ENCODE measurements at places on chromosomes 2 and 18.

GRCh38 chr2:19238440-19239060 is 119.9 kb downstream of the OSR1 start:
- no peak for DNase-seq

GRCh38 chr18:25077038-25077943 is 274.7 kb downstream of the ZNF521 start:
- DNase-seq = no peak

- no peak for DNase-seq
These were observed 128.6 kb upstream of the WDR75 start for GRCh38 chr2:189312643-189313042.

- no peak for DNase-seq
These were observed 433.5 kb upstream of the LRATD1 start for GRCh38 chr2:14199040-14199439.

DNA sequence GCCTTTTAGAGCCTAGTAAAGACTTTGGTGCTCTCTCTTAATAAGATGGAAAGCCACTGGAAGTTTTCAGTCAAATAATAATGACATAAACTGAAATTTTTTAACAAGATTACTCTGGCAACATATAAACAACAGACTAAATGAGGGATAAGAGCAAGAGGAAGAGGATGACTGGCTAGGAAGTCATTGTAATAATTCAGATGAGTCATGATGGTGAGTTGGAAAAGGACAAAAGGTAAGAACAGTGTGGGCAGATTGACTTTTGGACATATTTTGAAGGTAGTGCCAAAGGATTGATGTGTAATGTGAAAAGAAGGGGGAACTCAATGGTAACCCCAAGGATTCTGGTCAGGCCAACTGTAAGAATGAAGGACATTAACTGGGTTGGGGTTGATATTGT is 310.3 kb downstream of the NOL4 start:
- no peak for DNase-seq

DNA sequence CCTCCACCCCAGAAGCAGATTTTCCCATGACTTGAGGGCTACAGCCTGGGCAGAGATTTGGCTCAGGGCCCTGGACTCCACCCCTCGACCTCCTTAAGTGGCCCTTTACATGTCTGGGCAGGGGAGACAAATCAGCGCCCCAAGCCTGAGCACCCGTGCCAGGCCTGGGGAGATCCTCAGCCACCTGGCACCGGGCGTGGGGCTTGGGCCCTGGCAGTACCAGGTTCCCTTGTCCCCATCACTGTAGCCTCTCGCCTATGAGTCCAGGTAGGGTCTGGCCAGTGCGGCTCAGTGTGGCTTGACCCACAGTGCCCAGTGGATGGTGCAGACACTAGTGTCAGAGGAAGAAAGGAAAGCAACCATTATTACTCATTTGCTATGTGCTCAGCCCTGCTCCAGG is 22.0 kb upstream of the DNMT3A start:
- DNase-seq = peak; percentile 82

- DNase-seq = no peak
These were observed 10.4 kb downstream of the IL1RN start for GRCh38 chr2:113137827-113138226.

- no peak for DNase-seq
These were observed 737.5 kb downstream of the SATB2 start for GRCh38 chr2:198720266-198720665.

DNA sequence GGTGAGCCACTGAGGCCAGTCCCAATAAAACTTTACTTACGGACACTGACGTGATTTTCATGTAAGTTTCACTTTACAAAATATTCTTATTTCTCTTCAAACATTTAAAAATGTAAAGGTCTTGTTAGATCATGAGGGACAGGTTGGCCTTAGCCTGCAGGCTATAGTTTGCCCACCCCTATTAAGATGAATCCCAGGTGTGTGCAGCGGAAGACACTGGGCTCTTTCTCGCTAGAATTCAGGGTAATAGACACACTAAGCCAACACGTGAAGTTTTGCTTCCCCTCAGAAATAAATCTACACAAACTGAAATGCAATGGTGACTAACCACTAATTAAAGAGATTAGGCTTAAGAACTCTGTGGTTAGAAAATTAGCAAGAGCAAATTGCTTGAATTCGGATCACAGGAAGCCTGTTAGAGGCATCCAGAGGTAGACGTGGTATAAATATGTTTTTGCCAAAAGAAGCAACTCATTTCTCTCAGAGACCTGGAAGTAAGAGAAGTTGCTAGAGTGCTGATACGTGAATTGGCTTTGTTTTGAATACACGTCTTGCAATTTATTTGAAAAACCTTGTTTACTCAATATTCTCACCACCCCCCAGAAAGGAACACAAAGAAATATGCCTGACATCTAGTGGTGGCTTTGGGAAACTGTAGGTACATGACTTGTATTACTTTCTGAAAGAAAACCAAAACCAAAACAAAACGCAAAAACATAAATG is 151.6 kb downstream of the DTNB start:
- peak; percentile 85 for DNase-seq

DNA sequence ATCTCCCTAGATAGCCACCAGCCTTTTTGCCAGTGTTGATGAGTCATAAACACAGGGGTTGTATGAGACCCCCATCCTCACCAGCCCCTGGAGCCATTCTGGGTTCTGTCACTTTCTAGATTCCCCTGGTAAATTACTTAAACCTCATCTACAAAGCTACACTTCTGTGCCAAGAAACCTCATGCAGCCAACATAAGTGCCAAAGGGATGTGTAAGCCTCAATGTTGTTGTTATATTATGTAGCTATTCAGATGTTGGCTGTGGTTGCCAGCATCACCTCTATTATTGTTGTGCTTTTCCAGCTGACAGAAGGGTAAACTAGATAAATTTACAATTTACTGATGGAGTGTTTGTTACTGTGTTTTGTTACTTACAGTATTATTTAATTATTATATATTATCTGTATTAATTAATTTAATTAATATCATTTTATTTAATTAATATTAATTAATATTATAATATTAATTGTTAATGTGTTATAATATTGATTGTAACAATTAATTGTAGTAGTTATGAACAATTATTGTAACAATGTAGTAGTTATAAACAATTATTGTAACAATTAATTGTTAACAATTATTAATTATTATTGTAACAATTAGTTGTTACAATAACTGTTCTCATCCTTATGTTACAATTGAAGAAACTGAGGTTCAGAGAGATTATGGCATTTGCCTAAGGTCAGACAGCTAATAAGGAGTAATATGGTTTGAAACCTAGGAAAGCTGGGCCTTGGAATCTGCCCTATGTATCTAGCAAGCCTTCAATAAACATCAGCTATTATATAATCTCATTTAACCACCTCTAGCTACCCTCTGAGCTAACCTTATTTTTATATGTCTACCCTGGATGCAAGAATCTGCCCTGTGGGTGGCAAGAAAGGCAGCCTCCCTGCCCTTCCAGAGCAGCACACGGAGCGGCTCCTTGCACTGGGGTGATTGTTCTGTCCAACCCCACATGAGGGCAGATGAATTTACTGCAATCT is 36.1 kb downstream of the PSTPIP2 start:
- no peak for DNase-seq

DNA sequence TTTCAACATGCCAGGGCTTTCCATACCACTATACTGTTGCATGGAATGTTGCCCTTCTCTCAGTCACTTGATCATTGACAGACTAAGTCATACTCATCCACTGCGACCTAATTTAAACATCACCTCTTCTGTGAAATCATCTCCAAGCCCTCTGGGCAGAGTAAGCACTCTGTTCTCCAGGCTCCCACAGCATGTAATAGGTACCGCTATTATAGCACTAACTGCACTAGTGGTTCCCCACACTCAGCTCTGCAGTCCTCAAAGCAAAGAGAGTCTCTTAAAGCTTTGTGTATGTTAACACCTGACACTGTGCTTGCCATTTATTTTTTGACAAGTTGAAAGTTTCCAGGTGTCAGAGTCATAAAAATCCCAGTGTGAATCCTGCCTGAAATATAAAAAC is 947.2 kb downstream of the ERBB4 start:
- DNase-seq = no peak

DNA sequence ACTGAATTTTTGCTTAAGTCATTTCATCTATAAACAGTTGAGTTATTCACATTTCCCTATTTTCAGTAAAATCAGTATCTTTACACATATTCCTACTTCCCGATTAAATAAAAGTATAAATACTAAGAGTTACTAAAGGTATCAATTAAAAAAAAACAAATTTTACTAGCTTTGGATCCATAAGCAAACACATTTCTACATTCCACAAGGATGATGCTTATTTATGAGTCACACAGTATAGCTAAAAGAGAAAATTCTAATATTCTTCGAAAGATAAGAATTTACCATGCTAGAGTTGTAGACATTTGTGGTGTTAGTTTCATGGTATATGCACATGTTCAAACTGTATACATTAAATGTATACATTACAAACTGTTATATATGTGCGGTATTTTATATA is 23.7 kb downstream of the PGAP1 start:
- no peak for DNase-seq

GRCh38 chr18:55858661-55859515 is 270.9 kb upstream of the TCF4 start:
- DNase-seq = no peak

DNA sequence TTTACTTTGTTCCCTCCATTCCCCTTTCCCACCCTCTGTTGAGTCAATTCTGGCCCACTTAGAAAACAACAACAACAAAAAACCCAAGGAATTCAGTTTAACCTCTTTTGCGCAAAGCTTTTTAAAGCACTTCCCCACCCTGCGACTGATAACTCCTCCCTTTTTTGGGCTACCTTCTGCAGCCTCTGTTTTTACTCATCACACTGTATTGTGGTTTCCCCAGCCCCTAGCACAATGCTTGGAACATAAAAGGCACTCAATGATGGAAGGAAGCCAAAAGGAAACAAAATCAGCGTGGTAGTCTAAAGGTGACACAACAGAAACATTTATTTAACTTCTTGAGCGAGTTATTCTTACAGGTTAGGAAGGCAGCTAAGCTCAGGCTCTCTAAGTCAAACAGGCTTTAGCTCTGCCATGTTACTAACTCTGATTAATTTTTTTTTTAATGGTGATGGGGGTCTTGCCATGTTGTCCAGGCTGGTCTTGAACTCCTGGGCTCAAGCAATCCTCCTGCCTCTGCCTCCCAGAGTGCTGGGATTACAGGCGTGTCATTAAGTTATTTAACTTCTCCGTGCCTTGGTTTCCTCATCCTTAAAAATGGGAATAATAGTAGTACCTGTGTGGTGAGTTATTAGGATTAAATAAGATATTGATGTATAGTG is 1.3 kb downstream of the CEP68 start:
- peak; percentile 88 for DNase-seq

GRCh38 chr18:54161267-54161666 is 63.2 kb downstream of the MBD2 start:
- DNase-seq = no peak

DNA sequence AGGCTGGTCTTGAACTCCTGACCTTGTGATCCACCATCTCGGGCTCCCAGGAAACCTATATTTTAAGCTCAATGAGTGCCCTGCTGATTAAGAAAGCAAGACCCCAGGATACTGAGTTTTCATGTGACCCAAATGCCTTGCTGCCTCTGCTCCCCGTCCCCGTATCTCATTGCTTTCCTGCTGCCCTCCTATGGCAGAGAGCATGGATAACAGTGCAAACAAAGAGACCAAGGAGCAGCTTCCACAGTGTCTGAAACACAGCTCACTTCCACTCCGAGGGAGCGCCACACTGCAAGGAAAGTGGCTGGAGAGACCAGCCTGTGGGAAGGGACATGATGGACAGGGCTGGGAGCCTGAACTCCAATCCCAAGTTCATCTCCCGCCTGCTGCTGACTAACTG is 246.8 kb downstream of the TMEM182 start:
- no peak for DNase-seq

DNA sequence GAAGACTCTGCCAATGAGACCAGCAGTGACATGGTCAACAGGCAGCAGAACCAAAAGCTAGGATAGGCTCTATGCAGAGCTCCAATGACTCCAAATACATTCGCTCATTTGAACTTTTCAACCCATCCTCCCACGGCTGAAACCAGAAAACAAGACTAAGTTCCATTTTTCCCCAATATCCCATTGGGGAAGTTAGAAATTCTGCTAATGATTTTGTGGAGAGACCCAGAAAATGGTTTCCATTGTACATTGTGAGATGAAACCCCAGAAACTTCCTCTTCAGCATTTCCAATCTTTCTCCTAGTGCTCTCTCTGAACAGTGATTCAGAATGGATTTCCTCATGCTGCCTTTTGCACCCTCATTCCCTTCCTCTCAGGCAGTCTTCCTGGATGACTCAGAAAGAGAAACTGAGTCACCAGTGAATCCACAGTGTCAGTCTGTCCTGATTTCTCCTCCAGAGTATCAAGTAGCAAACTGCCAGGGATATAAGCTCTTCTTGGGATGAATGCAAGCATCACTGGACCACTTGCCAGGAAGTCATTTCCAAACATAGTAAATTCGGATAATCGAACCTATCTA is 467.7 kb upstream of the ID2 start:
- DNase-seq = no peak

GRCh38 chr2:178397002-178397605 is 53.9 kb downstream of the PRKRA start:
- peak; percentile 8 for DNase-seq

DNA sequence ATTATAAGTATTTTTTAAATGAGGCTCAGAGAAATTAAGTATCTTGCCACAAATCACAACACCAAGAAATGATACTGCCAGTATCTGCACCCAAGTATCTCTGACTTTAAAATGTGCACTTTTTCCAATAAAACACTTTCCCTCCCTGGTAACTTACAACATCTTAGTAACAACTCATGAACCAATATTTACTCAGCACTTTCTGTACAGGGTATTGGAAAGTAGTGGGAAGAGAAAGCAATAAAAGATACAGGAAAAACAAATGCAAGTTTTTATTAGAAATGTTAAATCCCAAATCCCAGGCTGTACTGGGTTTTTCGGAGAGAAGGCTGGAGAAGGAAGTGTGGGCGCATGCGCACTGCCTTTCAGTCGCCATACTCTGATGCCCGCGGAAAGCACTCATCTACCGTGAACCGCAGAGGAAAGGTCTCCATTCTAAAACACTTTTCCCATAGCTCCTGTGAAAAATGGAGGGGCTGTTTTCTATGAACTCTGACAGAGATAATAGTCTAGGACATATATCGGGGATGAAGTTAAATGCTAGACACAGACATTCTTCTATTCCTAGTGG is 52.1 kb downstream of the L3MBTL4 start:
- DNase-seq = no peak

DNA sequence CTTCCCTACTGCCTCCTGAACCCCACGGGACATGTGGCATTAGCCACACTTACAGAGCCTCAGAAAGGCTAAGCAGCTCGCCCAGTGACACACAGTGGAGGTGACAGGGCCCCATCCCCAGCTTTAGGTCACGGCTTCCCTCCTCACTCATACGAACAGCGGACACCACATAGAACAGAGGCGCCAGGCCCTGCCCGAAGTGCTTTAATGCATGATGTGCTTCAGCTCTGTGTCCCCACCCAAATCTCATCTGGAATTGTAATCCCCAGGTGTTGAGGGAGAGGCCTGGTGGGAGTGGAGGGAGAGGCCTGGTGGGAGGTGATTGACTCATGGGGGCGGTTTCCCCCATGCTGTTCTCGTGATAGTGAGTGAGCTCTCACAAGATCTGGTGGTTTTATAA is 135.3 kb downstream of the PTGR3 start:
- no peak for DNase-seq

- DNase-seq = no peak
These were observed 8.2 kb downstream of the FBXO15 start for GRCh38 chr18:74139411-74139810.

GRCh38 chr2:19607931-19608771 is 249.7 kb upstream of the OSR1 start:
- DNase-seq = no peak

- DNase-seq = no peak
These were observed 15.9 kb upstream of the CHAC2 start for GRCh38 chr2:53751728-53752127.
